ENCODE measurements at places on chromosomes 7 and 10.

GRCh38 chr7:6221340-6222319 is 50.8 kb downstream of the CYTH3 start:
- no peak for DNase-seq

DNA sequence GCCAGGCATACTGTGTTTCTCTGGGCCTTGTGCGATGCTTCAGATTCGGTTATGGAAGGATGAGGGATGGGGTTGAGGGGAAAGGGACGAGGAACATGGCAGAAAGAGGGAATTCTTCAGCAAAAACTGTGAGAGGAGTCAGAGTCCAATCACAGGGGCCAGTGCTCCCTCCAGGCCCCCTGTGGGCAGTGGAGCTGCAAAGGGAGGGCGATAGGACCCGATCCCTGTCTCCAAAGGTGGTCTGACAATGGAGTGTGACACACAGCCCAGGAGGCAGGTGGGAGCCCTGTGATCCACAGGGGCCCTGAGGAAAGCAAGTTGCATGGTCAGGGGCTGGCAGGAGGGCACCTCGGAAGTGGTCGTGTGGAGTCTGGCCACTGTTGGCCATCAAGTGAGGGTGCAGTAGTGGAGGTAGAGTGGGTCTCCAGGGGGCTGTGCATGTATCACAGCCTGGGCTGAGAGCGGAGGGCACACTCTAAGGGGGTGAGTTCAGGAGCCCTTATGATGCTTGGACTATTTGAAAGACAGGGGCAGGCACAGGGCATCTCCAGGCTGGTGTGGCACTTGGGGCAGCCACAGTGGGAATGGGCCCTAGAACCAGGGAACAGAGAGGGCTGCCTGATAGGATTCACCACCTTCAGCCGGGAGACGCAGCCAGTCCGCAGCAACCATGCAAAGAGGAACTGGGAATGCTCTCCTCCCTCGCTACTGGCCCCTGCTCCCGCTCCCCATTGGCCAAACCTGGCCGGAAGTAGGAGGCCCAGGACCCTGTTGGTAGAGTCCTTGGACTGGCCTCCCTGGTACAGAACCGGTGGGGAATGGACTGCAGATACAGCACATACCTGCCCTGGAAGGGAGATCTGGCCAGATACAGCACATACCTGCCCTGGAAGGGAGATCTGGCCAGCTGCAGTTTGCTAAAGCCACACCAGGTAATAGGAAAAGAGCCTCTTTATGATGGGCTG is 115.9 kb downstream of the ADCY1 start:
- no peak for DNase-seq

DNA sequence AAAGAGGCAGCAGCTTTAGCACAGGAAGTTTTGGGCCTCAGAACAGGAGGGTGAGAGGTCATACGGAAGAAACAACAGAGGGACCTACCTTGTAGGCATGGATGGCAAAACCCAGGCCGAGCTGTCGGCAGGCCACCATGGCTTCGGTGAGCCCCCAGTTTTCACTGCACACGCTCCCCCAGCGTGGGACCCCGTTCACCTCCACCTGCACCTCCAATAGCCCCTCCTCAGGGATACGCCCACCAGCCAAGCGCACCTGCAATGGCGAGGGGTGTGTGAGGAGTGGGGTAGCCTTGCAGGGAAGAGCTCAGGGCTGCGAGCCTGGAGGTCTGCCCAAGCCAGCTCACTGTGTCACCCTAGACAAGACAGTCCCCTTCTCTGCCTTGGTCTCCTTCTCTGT is 11.3 kb downstream of the LOXL4 start:
- DNase-seq: no peak

DNA sequence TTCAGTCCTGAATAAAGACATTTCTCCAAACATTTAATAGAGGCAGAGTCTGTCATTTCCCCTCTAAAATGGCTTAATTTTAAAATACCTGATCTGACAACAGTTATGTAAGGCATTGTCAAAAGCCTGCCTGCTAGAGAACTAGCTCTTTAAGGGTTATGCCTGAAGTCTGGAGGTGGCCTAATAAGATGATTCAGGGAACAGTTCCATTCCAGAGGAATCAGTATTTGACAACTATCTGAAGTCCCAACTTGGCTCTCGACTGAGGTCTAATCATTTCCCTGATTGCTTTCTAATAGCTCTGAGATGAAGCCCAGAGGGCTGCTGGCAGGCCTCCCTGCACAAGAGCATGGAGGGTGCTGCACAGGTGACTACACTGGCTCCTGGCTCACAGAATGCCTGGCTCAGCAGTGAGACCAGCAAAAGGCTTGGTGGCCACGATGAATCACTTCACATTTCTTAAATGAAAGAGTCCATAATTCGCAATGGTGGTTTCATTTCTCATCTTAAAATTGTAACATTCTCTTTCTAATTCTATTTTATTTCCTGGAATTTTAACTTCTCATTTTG is 509.6 kb upstream of the POM121L12 start:
- no peak for DNase-seq

DNA sequence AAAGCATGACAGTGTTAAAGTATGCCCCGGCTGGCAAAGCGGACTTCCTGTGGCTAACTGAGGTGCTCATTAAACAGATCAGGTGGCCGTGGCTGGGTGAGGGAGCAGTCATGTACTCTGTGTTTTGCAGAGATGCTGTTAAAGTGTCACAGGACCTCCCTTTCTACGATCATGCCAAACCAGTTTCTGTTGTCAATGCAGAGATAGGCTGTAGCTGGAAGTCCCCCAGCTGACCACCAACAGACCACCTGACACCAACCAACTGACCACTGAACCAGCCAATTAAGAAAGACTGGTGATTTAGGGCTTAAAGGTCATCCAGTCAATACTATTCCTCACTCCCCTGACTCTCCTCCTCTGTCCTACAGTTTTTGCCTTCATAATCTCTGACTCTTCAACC is 431.1 kb upstream of the LRGUK start:
- DNase-seq: no peak

DNA sequence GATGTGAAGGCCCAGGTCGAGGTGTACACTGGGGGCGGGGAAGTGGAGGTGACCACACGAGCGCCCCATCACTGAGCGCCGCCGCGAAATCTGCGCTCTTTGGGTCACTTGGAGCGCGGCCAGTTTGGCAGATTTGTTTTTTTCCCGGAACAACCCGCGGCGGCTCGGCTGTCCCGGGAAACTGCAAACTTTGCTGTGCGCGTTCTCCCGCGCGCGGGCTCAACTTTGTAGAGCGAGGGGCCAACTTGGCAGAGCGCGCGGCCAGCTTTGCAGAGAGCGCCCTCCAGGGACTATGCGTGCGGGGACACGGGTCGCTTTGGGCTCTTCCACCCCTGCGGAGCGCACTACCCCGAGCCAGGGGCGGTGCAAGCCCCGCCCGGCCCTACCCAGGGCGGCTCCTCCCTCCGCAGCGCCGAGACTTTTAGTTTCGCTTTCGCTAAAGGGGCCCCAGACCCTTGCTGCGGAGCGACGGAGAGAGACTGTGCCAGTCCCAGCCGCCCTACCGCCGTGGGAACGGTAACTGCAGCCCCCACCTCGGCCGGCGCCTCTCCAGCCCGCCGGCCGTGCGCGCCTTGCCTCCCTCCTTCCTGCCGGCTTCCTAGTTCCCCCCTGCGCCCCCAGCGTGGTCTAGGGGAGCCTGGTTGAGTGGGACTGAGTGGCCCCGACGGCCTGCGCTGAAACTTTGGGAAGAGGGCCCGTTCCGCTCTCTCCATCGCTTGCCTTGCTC is at the start of gene CASP7:
Gene CASP7, plus strand, starts transcription at position 450 of the 727 bp plus-strand sequence. CDS start 17,582 bp downstream, outside the sequence.
- no peak for DNase-seq

DNA sequence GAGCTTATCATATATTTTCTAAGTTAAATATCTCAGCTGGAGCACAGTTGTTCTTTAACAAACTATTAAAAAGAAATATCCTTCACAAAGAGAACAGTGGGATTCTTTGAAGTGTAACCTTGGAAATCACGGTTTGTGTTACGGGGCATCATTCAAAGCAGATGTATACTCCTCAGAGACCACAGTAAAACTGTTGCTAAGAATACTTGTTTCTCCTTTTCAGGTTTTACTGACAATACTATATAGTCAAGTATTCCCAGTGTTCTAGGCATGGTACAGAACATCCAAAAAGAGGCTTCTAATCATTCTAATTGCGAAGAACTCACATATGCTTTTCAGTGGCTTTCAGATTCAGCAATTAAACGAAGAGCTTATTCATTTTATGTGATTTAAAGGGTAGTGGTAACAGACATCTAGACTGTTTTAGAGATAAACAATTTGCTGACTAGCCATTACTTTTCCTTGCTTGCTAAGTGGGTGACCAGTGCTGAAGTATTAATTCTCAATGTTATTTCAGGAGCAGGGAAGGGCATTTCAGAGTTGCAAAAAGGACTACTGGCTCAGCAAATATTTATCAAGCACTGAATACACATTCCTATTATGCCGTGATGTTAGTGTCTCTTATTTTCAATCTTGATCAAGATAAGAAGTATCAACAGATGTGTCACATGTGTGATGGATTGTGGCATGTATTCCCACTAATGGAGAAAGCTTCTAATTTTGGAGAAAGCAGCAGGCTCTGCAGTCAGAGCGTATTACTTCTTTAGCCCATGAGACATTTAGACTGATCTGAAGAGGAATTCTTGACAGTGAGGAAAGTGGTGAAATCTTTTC is 236.8 kb downstream of the RNLS start:
- no peak for DNase-seq

DNA sequence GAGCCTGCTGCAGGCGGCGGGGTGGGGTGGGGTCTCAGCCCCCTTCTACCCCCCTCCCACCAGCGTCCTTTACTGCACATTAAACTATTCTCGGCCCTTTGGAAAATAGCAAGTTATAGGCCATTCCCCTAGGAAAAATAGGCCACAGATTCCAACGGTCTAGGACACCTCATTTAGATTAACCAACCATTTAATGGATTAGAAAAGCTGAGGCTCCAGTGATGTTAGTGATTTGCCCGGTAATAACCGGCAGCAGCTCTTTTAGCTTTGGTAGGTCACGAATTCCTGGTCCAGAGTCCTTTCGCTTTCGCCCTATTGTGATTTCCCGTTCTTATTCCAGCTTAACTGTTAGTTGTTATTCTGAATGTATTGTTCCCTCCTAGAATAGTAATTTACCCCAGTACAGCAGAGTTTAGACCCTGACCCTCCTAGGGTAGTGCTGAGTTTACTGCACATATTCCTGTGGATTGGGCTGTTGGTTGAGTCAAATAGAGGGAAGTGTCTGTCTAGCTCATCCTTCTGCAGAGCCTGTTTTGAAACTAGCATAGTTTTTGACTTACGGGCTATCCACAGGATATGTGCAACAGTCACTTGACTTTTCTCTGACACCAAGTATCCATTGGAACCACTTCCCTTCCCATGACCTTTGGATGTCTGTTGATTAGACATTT is 754 bp downstream of the GSTO1 start:
- DNase-seq: no peak

GRCh38 chr7:21916629-21917028 is 29.1 kb downstream of the CDCA7L start:
- no peak for DNase-seq

DNA sequence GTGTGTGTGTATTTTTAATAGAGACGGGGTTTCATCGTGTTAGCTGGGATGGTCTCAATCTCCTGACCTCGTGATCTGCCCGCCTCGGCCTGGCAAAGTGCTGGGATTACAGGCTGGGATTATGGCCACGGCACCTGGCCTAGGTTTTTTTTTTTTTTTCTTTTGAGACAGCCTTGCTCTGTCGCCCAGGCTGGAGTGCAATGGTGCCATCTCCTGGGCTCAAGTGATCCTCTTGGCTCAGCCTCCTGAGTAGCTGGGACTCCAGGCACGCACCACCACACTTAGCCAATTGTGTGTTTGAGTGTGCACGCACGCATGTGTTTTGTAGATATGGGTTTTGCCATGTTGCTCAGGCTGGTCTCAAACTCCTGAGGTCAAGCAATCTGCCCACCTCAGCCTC is 629.8 kb downstream of the ETV1 start:
- DNase-seq: no peak

- DNase-seq: no peak
These were observed 144.9 kb downstream of the ELAPOR2 start for GRCh38 chr7:86914551-86914950.

- DNase-seq: peak; percentile 48
These were observed 34.4 kb downstream of the ZC3HAV1 start for GRCh38 chr7:139075031-139075652.

GRCh38 chr7:109179601-109180000 is 609.9 kb downstream of the DNAJB9 start:
- DNase-seq: no peak

DNA sequence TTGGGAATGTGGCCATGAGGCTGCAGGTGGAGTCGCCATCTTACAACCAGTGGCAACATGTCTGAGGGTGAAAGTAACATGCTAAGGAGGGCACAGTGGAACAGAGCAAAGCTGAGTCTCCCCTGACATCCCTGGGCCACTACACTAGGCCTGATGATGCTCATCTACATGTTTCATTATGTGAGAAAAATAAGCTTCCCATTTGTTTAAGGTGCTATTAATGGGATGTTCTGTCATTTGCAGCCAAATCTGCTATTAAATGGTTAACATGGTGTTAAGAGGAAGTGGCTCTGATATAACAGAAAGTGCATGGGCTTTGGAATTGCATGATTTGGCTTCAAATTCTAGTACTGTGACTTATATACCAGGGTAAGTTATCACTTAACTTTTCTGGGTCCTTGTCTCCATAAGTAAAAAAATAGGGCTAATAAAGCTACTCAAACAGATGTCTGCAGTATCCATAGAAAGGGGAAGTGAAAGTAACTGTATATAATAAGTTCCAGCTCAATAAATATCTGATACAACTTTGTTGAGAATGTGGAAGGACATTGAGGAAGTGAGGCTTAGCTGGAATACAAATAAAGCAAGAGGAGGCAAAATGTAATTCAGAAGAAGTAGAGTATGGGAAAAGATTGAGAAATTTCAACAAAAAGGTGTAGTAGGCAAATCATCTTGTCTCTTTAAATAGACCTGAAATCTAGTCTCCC is 158.9 kb downstream of the RTKN2 start:
- DNase-seq: no peak

DNA sequence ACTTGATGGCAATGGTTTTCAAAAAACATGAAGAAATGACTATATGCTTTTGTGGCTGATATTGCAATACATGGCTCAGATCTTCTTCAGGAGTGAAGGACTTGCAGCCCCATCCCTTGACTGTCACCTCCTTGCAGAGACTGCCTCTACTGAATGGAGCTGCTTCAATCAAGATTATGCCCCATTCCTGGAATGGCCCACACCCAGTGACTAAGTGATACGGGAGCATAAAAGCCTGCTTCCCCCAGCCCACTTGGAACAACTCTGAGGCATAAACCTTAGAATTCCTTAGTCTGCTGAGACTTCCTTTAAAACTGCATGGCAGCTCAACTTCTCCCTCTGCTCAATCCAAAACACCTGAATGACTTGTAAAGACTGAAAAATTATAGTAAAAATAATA is 957.1 kb downstream of the SORCS3 start:
- no peak for DNase-seq

GRCh38 chr10:62744136-62744535 is 60.4 kb upstream of the ADO start:
- no peak for DNase-seq

- DNase-seq: no peak
These were observed 434.3 kb upstream of the C7orf33 start for GRCh38 chr7:148156233-148156632.

- no peak for DNase-seq
These were observed 5.2 kb downstream of the CHN2 start for GRCh38 chr7:29199776-29200175.

DNA sequence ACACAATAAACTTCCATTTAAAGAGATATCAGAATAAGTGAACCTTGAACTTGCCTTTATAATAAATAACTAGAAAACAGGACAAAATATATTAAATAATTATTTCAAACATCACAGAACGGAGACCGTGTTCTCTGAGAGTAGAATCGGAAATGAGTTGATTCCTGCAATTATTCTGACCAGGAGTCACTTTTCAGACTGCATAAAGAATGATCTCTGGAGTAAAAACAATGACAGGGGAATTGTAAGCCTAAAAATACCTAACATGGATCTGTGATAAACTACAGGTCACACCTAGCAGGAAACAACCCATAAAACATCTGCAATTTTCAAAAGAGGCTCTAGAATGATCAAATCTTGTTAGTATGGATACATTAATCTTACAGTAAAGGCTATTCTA is 577.5 kb upstream of the SORCS1 start:
- DNase-seq: no peak

All from NCI-H187 treated with DMSO at 0.1 percent for 48 hours (cell line).